Endothelial cell of umbilical vein (primary cell): ENCODE measurements at places on chromosomes 16 and 17. TPM values are rescaled to one million over a fixed set of nuclear protein-coding genes. Genes with fewer than 3 reads are reported as not detected.

- H3K27ac ChIP-seq, result peak overlapping the region; percentile 15
- DNase-seq, result no peak
- H3K36me3 ChIP-seq, result peaks cover 2% of the 10 kb centered on the region
- peak overlapping the region; percentile 91 for H3K4me3 ChIP-seq
- H3K27me3 ChIP-seq, result no peaks in the 10 kb centered on the region
Measured at GRCh38 chr16:2515180-2515851, 1.6 kb downstream of the ATP6V0C start.

DNA sequence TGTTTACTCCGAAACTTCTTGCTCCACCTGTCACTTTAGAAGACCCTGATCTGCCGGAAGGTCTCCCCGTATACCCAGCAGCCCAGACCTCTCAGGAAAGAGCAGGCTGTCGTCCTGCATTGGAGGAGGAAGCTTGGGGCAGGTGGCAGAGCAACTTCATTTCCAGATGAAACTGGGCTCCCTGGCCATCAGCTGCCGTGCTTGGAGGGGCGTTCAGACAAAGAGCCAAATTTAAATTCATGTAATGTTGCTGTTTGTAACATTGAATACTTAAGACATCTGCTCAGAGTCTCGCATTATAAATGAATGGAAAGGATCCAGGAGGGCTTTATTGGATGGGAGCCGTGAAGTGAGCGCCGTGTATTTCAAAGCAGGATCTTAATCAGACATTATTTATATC is 628.5 kb downstream of the MAF start:
- no peaks in the 10 kb centered on the region for H3K4me1 ChIP-seq
- no peak overlapping the region for H3K27ac ChIP-seq
- DNase-seq, result no peak

DNA sequence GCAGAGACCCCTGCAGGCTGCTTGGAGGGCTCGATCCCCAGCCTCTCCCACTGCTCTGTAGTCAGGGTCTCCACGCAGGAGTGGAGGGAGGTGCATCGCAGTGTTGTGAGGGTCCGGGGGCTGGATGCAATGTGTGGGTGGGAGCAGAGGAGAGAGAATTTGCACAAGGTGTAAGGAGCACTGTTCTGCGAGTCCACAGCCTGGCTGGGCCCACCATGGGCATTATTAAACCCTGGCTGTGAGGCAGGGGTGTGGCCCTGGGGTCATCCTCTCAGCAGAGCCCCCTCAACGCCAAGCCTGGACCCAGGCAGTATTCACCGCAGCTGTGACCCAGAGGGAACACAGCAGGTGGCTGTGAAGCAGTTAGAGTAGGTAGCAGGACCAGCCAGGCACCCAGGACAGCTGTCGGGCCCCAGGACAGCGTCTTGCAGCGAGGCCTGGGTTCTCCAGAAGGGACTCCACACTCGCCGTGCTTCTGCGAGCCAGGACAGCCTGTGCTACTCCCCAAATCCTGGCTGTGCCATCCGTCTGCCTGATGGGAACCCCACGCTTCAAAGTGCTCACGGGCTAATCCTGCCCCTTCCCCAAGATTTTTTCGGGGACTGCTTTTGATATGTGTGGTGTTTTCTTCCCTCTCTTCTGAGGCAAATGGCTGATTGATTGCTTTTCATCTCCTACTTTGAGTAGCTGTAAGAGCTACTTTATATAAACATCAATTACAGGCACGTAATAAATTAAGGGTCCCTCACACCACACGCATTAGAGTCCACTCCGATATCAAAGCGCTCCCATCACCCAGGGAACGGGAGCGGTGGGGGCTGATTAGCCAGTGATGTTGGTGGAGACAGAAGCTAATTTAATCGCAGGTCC is 100.9 kb upstream of the GSE1 start:
- H3K36me3 ChIP-seq, result no peaks in the 10 kb centered on the region
- no peak overlapping the region for H3K4me3 ChIP-seq
- no peaks in the 10 kb centered on the region for H3K27me3 ChIP-seq
- no peak for DNase-seq
- no peaks in the 10 kb centered on the region for H3K4me1 ChIP-seq
- H3K27ac ChIP-seq, result no peak overlapping the region

Gene TLCD3B
- 0.86 and 0.99 TPM in 2 replicates for total RNA-seq

Gene FAM171A2
- total RNA-seq, result 12.0 and 13.4 TPM in 2 replicates

DNA sequence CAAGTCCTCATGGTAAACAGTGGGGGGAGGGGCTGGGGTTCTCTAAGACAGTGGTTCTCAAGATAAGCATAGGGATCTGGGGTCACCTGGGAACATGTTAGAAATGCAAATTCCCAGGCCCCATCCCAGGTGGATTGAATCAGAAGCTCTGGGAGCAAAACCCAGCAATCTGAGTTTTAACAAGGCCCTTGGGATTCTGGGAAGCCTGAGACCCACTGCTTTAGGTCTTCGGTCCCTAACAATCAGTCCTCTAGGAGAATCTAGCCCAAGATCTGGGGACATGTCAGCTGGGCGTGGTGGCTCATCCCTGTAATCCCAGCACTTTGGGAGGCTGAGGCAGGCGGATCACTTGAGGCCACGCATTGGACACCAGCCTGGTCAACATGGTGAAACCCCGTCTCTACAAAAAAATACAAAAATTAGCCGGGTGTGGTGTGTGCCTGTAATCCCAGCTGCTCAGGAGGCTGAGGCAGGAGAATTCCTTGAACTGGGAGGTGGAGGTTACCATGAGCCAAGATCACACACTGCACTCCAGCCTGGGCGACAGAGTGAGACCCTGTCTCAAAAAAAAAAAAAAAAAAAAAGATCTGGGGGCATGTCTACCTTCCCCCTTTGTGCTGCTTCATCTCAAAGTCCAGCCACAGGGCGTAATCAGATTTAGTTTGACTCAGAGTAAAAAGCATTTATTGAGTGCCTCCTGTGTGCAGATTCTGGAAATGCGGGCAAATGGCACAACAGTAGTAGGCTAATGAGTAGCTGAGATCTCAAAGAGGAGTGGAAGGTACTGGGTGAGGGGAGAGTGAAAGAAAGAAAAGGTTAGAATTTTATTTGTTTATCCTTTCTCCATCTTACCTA is 8.8 kb upstream of the NR1D1 start:
- H3K4me3 ChIP-seq, result no peak overlapping the region
- H3K27me3 ChIP-seq, result no peaks in the 10 kb centered on the region
- peak overlapping the region; percentile 88 for H3K27ac ChIP-seq
- DNase-seq, result peak; percentile 59

GRCh38 chr16:70770626-70771552 is 30.1 kb downstream of the VAC14 start:
- H3K27me3 ChIP-seq, result no peaks in the 10 kb centered on the region
- peak; percentile 71 for DNase-seq
- H3K36me3 ChIP-seq, result peaks cover 10% of the 10 kb centered on the region
- H3K27ac ChIP-seq, result no peak overlapping the region
- no peaks in the 10 kb centered on the region for H3K4me1 ChIP-seq

GRCh38 chr17:4199818-4200402 is 56.9 kb downstream of the CYB5D2 start:
- no peak overlapping the region for H3K27ac ChIP-seq
- no peak overlapping the region for H3K4me3 ChIP-seq
- no peaks in the 10 kb centered on the region for H3K27me3 ChIP-seq
- DNase-seq, result peak; percentile 45
- no peaks in the 10 kb centered on the region for H3K4me1 ChIP-seq

Gene CEMP1
- not detected in 2 replicates for total RNA-seq

- H3K27me3 ChIP-seq, result no peaks in the 10 kb centered on the region
- H3K36me3 ChIP-seq, result no peaks in the 10 kb centered on the region
- H3K27ac ChIP-seq, result no peak overlapping the region
- H3K4me3 ChIP-seq, result no peak overlapping the region
Measured at GRCh38 chr17:14150619-14151018, 81.3 kb downstream of the COX10 start.

Gene ABCA8
- total RNA-seq, result 0.60 and 1.7 TPM in 2 replicates

Gene CCL4L2
- total RNA-seq, result not detected in 2 replicates
